ENCODE measurements at places on chromosomes 7 and 10.

DNA sequence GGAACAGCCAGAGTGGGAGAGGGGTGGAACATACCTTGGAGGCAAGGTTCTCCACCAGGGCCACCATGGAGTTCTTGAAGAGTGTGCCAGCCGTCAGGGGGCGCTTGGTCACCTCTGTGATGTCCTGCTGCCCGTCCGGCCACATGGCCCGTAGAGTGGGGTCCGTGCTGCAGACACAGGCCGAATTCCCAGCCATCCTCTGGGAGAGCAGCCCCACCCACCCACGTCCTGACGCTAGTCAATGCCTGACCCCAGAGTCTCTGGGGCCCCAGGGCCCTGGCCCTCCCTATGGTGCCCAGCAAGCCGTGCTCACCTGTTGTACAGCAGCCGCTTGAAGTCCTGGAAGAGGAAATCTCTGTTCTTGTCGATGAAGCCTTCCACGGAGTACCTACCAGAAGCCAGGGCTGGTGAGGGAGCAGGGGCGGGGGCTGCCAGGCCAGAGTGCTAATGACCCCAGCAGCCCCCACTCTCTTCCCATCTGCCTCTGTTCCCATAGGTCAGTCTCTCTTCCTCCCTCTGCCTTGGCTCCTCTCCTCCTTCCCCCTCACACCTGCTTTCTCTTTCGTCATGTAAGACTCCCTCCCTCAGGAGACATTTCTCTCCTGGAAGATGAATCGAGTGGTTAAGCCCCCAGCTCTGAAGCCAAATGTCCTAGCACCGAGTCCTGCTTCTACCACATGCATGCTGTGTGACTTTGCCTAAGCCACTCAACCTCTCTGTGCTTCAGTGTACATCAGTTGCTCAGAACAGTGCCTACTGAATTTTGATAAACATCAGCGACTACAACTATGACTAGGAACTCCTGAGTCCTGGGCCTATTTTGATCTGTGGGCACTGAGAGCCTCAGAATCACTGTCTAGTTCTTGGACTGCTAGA is 11.0 kb downstream of the MYO1G start:
- no peak for DNase-seq

DNA sequence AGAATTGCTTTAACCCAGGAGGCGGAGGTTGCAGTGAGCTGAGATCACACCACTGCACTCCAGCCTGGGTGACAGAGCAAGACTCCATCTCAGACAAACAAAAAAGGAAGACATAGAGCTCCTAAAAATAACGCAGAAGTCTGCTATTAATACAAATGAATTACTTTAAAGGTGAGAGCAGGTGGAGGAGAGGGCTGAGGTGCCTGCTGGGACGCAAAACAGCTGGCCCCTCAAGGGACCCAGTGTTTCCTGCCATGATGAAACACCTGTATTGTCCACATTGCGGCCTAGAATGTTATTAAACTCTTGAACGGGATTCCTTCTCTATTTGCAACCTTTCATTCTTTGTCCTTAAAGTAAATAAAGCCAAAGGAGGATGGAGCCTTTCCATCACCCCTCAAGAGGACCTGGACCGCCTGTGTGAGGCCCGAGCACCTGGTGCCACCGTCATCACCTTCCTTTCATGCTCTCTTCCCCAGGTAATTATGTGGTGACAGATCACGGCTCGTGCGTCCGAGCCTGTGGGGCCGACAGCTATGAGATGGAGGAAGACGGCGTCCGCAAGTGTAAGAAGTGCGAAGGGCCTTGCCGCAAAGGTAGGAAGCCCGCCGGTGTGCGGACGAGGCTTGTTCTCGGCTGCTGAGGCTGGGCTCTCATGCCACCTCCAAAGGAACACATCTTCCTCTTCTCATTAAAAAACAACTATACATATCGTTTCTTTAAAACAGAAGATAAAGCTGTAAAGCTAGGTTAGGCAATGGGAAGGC is 136.7 kb downstream of the EGFR start:
- no peak for DNase-seq

GRCh38 chr10:98632456-98633150 is 185.9 kb upstream of the HPS1 start:
- no peak for DNase-seq

DNA sequence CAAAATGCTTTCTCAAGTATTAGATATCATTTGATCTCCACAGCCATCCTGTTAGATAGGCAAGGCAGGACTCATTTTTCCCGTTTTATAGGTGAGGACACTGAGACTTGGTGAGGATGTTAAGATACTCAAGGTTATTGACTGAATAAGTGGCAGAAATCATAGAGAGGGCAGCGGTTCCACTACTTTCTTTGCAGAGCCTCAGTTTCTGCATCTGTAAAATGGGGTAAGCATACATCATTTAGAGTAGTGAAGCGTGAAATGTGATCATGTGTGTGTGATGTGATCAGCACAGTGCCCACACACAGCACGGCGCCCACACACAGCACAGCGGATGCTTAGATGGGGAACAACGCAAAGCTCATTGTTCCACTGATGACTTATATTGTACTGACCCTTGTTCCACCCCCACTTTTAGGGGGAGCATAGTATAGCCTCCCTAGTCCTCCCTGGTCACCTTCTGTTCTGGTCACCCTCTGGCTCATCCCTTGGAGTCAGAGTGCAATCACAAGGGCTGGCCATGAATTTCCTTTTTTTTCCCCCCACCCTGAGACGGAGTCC is 10.5 kb downstream of the UBTD1 start:
- DNase-seq, result no peak

DNA sequence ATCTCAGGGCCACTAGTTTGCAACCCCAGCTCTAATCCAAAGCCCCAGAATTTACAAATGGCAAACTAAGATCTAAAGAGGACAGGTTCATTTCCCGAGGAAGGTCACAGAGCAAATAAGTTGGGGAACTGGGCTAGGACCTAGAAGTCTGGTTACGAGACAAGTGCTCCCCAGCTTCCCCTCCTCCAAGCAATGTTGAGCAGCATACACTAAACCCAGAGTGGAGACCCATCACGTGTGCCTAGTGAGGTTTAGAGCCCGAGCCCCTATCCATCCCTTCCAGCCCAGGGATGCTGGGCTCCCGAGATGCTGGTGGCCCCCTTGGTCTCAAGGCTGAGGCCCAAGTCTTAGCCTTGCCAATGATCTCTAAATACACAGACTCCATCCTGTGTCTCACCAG is 209.5 kb upstream of the ZMIZ1 start:
- DNase-seq, result no peak

GRCh38 chr7:131533566-131534561 is 22.6 kb downstream of the PODXL start:
- no peak for DNase-seq

DNA sequence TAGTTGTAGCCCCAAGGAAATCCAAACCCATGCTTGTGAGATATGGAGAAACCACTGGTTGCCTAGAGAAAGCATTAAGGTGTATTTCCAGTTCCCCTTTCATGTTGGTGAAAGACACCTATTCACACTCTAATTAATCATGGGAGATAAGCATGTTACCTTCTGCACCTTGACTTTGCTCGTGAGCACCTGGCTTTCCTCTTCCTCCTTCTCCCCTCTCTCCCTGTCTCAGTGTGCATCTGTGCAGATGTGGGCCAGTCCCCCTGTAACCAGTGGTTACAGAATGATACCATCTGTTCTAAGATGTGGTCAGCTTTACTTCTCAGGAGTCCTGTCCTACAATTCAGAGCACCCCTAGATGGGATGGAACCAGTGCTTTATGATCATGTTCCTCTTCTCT is 160.6 kb downstream of the LCOR start:
- no peak for DNase-seq

GRCh38 chr7:123711832-123712293 is 36.9 kb downstream of the WASL start:
- DNase-seq, result no peak

GRCh38 chr7:121157341-121157751 is 168.8 kb downstream of the CPED1 start:
- no peak for DNase-seq

GRCh38 chr10:63318491-63318890 is 147.3 kb downstream of the JMJD1C start:
- no peak for DNase-seq

DNA sequence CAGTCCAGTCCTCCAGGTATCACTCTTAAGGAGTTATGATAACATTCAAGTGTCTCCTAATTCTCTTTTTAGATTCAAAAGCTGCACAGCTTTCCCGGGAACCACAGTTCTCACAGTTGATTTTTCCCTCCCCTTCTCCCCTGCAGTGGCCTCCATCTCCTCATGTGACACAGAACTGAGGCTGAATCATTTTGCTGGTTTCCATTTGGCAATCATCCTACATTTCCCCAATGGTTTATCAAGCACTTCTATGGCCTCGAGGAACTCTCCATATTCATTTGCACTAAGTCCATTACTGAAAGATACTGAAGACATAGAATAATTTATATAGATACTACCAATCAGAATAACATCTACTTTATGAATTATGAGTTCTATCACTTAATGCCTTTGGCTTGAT is 484.9 kb downstream of the GPAM start:
- DNase-seq, result no peak

DNA sequence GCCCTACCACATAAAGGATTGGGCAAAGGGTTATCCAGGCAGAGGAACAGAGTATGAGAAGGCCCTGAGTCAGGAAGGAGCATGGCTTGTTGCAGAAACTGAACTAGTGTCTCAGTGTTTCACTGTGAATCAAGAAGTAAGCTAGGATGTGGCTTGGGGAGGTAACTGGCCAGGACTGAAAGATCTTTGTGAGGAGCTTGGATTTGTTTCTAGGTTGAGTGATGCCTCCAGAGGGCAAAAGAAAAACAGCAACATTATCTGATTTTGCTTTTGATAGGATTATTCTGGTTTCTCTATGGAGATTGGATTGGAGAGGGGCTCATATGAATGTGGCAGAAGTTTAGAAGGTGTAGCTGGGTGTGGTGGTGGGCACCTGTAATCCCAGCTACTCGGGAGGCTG is 137.9 kb upstream of the HDAC9 start:
- DNase-seq, result no peak

DNA sequence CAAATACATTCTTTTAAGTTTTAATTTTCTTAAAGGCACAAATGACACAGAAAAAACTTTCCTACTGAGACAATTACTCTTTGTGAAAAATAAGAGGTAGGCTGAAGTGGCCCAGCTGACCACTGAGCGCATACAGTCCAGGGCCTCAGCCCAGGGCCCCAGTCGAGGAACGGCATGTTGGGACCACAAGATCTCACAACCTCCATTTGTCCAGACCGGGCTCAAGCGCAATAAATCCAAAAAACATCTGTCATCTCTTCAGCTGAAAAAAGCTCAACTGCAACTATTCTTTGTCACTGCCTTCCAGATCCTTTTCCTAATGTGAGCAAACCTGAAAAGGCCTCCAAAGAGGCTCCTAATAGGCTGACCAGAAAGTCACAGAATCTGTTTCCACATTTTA is 165.8 kb downstream of the SRPK2 start:
- no peak for DNase-seq

GRCh38 chr7:48420206-48420605 is 248.9 kb downstream of the ABCA13 start:
- no peak for DNase-seq

- DNase-seq, result no peak
Observed at GRCh38 chr10:35780970-35781642, 139.0 kb upstream of the FZD8 start.

GRCh38 chr7:70778585-70778984 is 353.4 kb upstream of the GALNT17 start:
- DNase-seq, result no peak

- no peak for DNase-seq
Observed at GRCh38 chr10:112517451-112517862, 70.4 kb downstream of the VTI1A start.

- DNase-seq, result no peak
Observed at GRCh38 chr7:88599528-88599927, 160.0 kb upstream of the ZNF804B start.

DNA sequence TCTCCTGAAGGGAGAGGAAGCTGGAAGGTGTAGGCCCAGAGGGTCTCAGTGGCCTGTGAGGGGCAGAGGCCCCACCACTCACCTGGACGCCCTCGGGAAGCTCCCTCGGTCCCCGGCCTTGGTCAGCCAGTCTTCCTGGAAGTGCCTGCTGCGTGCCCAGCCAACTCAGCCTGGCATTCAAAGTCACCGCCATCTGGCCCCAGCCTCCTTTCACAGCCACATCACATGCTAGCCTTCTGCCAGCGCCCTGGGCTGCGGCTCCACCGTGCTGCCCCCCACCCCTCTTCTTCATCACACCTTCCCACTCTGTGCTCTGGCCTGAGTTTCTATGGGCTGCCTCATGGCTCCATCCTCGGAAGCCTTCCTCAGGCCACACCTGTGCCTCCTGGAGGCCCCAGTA is 98.0 kb downstream of the ZMIZ1 start:
- no peak for DNase-seq

- no peak for DNase-seq
Observed at GRCh38 chr10:5945561-5946418, 31.6 kb downstream of the IL15RA start.

DNA sequence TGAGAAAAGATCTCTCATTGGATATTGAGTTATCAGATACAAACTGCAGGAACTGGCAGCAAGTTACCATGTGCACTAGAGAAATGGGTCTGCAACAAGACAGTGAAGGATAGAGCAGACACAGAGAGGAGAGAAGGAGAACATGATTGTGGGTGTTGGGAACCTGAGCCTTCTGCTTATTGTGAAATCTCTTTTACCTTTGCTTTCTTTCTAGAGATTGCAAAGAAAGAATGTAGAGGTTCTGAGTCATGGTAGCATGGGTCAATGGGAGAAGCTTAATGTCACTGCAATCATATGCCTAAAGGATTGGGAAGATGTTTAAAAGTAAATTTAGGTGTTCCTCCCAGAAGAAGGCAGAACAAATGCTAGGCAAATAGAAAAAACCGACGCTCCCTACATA is 821.4 kb downstream of the CCSER2 start:
- DNase-seq, result no peak

DNA sequence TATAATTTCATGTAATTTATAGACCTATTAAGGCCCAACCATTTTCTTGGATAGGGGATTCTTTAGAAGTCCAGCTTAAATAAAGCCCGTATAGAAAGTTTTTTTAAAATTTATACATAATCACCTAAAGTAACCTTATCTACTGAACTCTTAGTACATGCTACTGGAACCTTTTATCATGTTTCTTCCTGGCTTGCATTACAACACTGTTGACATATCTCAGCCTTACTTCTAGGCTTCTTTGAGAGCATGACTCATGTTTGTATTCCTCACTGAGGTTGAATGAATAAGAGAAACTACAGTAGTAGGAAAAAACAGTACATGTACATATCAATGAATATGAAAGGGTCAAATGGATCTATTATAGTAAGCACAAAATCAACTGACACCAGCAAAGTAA is 8.2 kb upstream of the MAGI2 start:
- DNase-seq, result no peak

DNA sequence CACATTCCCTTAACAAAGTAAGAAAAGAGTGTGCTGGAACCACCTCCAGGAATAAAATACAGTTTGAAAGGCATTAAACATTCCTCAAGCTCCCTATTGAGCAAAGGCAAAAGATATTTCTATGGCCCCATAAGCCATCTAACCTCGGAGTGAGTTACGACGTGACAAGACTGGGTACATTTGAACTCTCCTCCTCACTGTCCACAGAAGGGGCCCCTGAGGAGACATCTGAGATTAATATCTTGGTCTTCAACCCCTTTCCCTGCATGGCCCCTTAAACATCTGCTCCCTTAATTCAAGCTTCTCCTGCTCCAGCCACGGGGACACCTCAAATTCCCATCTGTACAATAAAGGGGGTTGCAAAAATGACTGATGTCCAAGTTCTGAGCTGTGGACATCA is 526 bp downstream of the GIMAP1 start:
- no peak for DNase-seq
